Stimulated activated CD8-positive, alpha-beta memory T cell treated with anti-CD3 and anti-CD28 coated beads, Interleukin-15, amount 100 ng/mL, for 4 hours (primary cell): ENCODE measurements at places on chromosomes 7 and 10.

DNA sequence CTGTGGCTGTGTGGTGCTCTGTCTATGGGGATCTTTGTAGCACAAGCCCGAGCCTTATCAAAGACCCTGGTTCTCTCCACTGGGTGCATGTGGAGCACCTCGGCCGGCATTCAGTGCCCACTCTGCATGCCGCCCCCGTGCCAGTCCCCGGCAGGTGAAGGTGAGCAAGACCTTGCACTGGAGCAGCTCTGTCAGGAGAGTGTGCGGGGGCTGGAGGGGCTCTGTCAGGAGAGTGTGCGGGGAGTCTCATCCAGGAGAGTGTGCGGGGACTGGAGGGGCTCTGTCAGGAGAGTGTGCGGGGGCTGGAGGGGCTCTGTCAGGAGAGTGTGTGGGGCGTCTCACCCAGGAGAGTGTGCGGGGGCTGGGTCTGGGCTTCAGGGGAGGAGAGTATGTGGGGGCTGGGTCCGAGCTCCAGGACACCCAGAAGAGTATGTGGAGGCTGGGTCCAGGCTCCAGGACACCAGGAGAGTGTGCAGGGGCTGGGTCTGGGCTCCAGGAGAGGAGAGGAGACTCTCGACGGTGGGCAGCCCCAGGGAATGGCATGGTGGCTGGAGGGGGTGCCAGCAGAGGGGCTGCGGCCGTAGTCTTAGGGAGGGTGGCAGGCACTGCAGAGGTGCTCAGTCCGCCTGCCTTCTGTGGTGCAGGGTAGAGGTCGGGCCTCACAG lies 40.8 kb downstream of the INPP5A start:
- DNase-seq, result no peak

DNA sequence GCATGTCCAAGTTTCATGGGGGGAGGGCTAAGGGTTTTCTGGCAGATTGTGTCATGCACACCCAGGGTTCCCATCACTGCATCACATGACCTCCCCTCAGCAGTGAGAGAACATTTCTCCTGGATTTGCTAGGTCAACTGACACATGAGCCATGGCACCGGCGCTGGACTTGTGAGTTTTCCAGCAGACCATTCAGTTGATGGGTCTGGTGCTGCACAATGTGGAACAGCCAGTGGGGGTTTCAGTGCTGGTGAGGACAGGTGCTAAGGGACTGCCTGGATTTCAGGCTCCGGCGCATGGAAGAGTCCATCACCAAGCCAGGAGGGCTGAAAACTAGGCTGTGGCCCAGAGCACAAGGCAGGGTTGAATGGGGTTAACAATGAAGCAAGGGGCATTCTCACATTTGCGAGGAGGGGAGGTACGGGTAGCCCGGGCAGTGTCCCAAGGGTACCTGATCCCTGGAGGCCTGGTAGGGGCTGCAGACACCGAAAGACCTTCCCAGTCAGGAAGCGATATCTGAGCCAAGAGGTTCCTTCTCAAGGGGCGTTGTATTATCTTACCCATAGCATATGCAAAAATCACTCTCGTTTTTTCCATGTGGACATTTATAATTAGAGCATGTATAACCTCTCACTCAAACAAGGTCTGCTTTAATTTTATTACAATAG lies 203.0 kb downstream of the TNS3 start:
- no peak for DNase-seq

DNA sequence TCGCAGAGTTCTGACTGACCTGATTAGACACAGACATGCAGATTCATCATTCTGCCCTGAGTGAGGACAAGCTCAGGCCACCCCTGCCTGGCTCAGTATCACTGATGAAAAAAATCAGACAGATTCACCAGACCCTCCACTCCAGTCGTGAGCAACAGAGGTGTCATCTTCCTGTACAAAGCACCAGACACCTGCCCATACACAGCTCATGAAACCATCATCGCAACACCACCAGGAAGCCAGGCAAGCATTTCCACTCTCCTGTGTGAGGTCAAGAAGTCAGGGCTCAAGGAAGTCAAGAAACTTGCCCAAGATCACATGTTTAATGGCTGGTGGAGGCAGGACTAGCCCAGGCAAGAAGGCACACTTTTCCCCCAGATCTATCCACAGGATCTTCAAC lies 163.0 kb downstream of the CALN1 start:
- no peak for DNase-seq

- DNase-seq, result no peak
These were observed 321.2 kb downstream of the GRM8 start for GRCh38 chr7:126931581-126931980.

DNA sequence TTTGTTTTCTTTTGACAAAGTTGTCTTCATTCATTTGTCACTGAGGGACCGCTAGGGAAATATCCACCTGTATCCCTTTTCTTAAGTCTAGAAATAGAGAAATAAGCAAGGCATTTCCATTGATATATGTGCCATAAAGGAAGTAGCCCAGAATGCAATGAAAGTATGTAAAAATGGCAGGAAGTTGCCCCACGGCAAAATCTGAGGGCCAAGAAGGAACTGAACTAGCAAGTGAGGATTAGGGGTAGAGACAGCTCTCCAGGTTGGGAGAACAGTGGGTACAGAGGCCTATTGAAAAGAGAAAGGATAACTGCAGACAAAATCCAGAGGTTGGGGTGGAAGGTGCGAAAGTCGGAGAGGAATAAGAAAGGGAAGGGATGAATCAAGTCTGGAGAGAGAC lies 56.6 kb upstream of the TOMM7 start:
- no peak for DNase-seq

DNA sequence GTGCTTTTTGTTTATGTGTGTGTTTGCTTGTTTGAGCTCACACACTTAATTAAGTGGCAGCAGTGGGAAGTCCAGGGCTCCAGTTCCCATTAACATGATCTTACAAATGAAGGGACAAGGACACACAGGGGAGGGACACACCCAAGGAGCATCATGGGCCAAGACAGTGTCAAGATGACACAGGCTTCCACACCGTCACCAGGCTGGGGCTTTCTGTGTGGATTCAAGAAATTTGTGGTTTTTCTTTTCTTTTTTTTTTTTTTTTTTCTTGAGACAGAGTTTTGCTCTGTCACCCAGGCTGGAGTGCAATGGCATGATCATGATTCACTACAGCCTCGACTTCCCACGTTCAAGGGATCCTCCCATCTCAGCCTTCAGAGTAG lies 173.6 kb downstream of the KIAA1217 start:
- no peak for DNase-seq
